Stimulated activated CD8-positive, alpha-beta memory T cell treated with anti-CD3 and anti-CD28 coated beads, Interleukin-4, amount 100 ng/mL, for 4 hours (primary cell): ENCODE measurements at places on chromosomes 4 and X.

GRCh38 chrX:24768556-24768955 is 74.8 kb downstream of the POLA1 start:
- no peak for DNase-seq

GRCh38 chr4:154018659-154019058 is 229.8 kb upstream of the SFRP2 start:
- no peak for DNase-seq

GRCh38 chr4:184765473-184766340 is 31.8 kb upstream of the CENPU start:
- DNase-seq = no peak

GRCh38 chr4:105784761-105785160 is 76.2 kb downstream of the GSTCD start:
- DNase-seq = no peak

DNA sequence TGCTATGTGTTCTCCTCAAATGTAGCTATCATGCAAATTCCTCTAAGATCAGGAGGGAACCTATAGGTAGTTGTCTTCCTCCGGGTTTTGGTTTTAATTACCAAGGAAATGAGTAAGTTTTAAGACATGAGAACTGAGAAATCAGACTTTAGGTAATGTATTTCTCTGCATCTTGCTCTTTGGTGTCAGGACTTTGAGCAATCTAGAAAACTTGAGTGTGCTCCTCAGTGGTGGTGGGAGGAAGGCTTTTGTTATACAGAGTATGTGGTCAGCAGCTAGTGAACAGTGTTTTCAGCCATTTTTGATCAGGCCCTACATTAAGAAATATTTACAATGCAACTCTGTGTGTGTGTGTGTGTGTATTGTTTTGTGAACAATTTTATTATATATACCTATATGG is 224.1 kb downstream of the KLHL13 start:
- DNase-seq = no peak

GRCh38 chr4:17552427-17552826 is 24.6 kb upstream of the LAP3 start:
- no peak for DNase-seq

DNA sequence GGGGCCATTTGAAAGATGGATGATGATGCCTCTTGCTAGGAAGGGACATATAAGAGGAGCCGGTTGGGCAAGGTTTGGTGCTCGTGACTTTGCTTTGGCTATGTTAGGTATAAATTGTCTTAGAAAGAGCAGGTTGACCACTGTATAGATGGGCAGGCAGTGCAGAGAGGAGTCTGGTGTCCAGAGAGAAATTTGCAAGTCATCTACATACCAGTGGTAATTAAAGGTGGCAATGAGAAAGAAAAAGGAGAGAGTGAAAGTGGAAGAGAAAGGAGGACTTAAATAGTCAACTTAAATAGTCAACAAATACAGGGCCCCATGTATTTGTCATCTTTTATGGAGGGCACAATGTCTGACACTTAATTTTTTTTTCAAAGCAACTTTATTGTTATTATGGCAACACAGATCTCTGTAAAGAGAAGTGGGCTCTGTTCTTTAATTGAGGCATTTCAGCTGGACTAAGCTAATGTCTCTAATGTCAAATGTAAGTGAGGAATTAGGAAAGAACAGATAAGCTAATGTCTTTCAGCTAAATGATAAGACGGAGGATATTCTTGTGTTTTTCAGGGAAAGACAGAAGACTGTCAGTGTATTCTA is 75.4 kb upstream of the ANXA3 start:
- no peak for DNase-seq

DNA sequence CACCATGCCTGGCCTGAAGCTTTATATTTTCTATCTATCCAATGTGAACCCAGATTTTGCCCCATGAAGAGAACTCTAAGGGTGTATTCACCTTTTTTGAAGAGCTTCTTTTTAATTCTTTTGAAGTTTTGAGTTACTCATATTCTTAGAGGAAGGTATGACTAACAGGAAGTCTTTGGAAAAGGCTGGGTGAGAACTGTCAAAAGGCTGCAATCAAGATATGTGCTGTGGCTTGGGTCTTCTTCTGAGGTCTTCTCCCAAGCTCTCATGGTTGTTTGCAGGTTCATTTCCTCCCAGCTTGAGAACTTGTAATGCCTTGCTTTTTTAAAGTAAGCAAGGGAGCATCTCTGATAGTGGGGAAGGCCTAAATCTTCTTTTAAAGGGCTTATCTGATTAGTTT is 3.1 kb upstream of the C4orf17 start:
- DNase-seq = no peak

DNA sequence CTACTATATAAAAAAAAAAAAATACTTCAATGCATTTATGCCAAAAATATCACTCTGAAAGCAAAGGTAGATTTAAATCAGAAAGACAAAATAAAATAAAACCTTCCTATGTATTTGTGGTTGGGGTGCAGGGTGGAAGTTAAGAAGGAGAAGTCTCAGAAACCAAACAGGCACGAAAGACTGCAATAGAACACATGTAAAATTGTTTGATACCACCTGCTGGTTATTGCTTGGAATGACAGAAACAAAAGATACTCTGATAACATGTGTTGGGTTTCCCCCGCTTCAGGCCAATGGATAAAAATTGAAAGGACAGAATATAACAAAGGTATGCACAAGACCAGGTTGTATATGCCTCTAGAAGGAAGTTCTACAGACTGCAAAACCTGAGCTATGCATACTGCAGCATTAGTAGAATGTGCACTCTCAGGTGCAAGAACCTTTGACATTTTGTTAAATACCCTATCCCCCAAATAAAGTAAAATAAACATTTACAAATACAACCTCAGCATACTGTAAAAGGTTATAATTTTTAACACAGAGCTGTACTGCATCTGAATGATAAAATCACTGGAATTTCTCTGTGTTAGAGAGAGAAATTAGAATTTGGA is 118.8 kb downstream of the GABRA2 start:
- DNase-seq = no peak

DNA sequence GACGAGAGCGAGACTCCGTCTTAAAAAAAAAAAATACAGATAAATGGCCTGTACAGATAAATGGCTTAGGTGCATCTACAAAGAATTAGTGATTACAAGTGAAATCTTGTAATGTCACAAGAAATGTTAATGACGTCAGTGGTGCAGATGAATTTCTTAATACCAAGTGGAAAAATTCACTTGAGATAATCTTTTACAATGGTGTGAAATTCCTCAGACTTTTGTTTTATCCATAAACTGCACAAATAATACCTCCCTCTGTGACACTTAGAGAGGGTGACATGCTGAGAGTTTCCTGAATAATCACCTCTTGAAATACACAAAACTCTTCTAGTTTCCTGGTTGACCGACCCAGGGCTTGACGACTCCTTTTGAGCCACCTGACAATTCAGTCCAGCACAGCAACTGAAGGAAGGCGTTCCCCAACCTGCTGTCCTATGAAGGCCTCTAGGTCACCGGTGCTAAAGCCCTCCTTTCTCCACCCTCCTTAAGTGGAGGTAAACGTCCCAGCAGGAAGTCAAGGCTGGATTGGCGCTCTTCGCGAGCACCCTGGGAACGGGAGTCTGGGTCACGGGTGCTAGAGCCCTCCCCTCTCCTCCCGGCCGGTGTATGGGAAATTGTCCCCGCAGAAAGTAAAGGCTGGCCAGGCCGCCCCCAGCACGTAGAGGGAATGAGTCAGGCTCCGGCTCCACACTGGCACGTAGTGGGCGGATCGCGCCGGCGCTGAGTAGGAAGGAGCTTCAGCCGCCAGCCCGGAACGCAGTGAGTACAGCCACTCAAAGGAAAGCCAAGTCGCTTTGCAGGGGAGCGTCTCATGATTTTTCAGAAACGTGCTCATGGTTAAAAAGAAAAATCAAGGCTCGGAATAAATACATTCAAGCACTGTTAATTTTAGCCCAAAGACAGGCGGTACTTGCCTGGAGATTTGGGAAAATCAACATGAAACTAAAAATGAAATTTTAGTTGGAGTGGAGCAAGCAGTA is at the start of gene TMEM144:
Gene TMEM144, plus strand, starts transcription at position 662 of the 983 bp plus-strand sequence. CDS start 2,182 bp downstream, outside the sequence.
- no peak for DNase-seq

DNA sequence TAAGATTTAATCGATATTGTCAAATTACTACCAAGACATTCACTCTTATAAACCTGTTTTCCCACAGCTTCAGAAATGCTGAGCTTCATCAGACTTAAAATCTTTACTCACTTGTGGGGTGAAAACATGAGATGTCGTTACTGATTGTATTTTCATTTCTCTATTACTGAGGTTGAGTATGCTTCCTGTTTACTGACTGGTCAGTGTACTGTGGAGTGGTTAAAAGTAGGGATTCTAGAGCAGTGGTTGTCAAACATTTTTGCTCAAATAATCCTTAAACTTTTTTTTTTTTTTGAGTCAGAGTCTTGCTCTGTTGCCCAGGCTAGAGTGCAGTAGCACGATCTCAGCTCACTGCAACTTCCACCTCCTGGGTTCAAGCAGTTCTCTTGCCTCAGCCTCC is 50.3 kb downstream of the NSUN7 start:
- no peak for DNase-seq

DNA sequence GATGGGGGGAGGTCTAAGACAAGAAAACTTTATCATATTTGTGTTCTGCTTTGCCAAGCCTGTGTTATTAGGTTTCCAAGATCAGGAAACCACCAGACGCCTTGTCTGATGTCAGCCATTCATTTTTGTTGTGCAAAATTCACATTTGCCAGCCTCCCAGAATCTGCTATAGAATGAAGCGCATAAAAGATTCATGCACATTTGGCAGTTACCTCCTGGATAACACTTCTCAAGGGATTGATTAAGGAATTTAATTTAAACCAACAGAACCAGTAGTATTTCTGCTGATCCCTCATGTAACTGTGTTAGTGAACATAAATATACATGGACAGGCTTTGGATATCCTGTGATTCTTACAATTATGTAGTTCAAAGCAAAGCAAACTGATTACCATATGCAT is 187.9 kb downstream of the COMMD8 start:
- no peak for DNase-seq

- no peak for DNase-seq
Measured at GRCh38 chr4:40718586-40718985, 31.2 kb upstream of the NSUN7 start.

- no peak for DNase-seq
Measured at GRCh38 chr4:55438314-55438713, 42.6 kb downstream of the TMEM165 start.

DNA sequence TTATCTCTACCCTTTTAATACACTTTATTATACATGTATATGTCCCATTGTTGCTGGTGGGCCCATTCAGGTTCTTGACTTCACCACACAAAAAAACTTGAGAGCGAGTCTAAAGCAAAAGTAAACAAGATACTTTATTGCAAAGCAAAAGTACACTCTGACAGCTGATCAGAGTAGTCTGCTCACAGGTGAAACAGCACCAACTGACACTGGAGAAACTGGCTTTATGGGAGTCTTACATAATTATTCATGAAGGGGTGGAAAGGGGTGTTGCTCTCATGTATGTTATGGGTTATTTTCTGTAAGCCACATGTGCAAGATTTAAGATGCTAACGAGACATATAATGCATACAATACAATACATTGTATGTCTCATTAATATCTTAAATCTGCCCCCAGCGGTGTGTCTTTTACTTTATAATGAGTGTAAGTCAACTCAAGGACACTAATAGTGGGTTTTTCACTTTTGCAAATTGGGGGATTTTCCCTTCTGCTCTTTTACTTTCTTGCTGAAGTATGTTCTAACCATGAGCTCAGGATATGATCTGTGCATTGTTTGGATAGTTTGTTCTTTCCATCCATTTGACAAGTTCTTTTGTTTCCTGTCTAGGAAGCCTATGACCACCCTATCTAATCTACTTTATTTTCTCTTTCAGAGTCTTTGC is 256.1 kb upstream of the ITM2A start:
- no peak for DNase-seq

DNA sequence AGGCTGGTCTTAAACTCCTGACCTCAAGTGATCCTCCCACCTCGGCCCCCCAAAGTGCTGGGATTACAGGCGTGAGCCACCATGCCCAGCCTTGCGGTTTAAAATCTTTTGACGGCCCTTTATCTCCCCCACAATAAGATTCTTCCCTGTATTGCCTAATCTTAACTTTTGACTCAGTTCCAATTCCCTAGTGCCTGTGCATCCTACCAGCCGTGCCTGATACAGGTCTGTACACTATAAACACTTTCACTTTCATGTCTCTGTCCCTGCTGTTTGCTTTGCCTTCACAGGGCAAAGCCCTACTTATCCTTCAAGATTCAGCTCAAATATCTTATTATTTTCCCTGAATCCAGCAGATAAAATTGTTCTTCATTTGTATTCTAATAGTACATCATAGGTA is 74.6 kb downstream of the WDR44 start:
- no peak for DNase-seq

DNA sequence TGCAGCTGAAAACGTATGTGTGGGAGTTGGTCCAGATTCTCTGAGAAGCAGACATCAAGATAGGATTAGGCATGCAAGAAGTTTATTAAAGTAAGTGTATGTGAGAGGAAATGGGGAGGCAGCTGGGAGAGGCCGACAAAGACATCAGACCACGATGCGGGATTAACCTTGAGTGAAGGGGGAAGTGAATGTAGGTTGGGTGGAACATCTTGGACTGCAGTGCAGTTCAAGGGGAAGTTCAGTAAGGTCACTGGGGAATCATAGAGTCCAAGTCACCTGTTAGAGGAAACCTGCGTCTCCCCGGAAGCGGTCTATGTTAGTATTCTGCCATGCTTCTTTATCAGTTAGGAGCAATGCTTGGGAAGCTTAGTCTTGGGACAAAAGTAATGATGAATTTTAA is 22.0 kb downstream of the CXCL8 start:
- DNase-seq = no peak

- DNase-seq = no peak
Measured at GRCh38 chr4:86596807-86597206, 2.7 kb downstream of the PTPN13 start.

DNA sequence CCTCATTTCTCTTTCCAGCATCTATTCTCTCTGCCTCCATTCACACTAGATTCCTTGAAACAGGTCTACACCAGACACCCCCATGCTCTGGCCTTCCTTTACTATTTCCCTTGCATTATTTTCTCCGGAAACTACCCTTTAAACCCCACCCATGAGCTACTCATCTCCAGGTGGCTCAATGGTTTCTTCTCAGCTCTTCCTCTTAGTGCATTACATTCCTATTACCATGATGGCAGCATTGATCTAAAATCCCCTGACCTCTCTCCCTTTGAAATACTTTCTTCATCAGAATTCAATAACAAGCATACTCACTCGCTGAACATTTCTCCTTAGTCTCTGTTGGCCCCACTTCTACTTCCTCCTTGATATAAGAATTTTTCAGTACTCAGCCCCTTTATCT is 94.6 kb downstream of the SYNPO2 start:
- no peak for DNase-seq

DNA sequence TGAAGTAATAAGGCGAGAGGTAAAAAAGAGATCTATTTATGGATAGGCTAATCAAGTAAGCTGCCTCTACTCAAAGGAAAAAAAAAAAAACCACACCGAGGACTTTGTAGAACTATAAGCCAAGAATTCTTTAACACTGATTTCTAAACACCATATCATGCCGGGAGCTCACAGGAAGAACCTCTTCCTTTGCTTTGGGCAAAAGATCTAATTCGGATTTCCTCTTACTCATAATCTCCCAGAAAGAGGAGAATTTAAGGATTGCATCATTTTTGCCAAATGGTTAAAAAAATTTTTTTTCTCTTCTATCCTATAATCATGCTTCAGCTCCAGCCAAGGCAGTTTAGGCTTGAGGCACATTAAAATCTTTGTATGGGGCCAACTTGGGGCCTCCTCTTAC is 95.5 kb downstream of the ZNF827 start:
- DNase-seq = no peak
